ENCODE measurements at places on chromosomes 5 and 9.

DNA sequence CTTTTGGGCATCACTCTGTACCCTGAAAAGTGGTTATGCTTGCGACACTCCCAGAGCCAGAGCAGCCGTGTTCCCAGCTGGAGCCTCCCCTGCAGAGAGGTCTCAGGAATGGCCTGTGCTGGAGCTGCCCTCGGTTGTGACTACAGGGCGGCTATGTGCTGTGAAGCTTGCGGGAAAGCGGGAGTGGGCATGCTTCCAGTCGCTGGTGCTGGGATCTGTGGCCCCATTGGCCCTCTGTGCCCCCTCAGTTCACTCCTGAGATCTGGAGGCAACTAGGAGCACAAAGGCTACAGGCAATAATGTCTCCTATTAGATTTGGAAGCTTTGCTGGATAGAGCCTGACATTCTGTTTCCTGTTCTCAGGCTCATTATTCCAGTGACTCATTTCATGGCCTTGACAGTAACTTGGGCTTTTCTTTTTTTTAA lies 56.9 kb downstream of the GPR107 start:
- peak; percentile 55 for DNase-seq

DNA sequence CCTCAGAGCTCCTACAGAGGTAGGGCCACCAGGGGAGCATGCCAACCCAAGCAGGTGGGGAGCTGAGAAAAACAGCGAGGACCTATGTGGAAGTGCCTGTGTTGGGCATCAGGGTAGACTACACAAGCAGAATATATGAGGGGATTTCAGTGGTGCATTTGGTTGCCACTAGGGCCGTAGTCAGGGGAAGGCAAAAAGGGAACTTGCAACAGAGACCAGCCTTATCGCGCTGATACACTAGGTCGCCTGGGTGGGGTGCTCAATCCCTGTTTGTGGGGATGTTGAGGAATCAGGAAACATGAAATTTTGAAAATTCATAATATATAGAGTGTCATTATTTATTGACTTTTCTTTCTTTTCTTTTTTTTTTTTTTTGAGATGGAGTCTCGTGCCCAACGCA lies 370.9 kb upstream of the PRR16 start:
- no peak for DNase-seq

- no peak for DNase-seq
Observed at GRCh38 chr5:56565283-56565615, 250.1 kb upstream of the MAP3K1 start.

DNA sequence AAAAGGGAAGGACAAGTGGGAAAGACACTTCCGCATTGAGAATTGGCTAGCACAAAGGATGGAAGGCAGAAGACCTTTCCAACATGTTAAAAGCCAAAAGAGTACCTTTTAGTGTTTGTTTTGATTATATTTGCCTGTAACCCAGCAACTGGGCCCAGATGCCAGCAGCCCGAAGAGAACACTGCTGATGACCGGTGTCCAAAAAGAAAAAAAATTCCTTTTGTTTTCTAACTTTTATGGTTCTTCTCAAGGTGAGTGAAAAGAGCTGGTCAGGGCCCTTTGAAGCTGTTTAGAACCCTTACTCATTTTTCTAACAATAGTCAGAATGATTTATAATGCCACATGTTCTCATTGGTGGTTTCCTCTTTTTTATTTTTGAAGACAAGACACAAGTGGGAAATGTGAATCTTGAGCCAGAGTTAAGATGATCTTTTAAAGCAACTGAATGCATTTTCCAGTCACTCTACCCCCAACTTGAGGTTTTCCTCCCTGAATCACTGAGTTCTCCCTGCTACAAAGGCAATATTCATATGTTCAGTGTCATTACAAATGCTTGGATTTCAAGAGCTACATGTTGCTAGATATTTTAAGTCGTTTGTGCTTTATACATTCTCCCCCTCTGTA lies 32.3 kb upstream of the ZNF462 start:
- no peak for DNase-seq

GRCh38 chr5:26295541-26295940 lies 742.8 kb downstream of the CDH9 start:
- DNase-seq = no peak

- no peak for DNase-seq
Observed at GRCh38 chr5:74540622-74541021, 99.9 kb downstream of the ENC1 start.

- no peak for DNase-seq
Observed at GRCh38 chr5:152546493-152546892, 141.4 kb upstream of the NMUR2 start.

DNA sequence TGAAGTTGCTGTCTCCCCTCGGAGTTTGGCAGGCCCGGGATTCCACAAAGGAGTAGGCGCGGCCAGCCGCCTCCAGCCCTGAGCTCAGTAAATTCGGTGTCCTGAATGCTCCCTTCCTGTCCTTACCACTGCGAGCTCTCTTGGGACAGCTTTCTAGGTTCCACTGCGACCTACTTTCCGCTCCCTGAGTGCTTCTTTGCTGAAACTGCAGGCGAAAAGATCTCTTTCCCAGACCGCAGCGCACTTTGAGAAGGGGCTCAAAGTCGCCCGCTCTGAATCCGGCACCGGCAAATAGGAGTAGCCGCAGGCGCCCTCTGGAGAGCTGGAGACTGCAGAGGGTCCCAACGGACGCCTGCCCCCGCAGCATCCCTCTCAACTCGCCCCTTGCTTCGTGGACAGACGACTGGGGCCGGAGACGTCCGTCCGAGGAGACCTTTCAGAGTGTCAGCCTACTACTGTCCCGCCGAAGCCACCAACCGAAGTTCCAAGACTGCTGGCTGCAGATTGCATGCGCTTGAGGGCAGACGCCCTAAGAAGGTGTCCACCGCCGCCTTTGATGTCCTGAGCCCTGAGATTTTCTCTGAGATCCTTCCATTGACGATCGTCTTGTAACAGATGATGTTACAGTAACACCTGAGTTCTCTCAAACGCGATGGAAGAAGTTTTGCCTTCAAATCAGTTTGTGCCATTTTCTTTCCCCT lies 96.0 kb downstream of the ANXA2R start:
- peak; percentile 29 for DNase-seq

GRCh38 chr9:129693741-129694140 lies 28.3 kb downstream of the PRRX2 start:
- DNase-seq = no peak

GRCh38 chr9:111148052-111149017 lies 110.1 kb upstream of the LPAR1 start:
- DNase-seq = peak; percentile 29

- peak; percentile 53 for DNase-seq
Observed at GRCh38 chr9:36748322-36748899, 175.7 kb downstream of the MELK start.

Data from iris pigment epithelial cell (primary cell).